ENCODE measurements at places on chromosomes 1 and 21.

DNA sequence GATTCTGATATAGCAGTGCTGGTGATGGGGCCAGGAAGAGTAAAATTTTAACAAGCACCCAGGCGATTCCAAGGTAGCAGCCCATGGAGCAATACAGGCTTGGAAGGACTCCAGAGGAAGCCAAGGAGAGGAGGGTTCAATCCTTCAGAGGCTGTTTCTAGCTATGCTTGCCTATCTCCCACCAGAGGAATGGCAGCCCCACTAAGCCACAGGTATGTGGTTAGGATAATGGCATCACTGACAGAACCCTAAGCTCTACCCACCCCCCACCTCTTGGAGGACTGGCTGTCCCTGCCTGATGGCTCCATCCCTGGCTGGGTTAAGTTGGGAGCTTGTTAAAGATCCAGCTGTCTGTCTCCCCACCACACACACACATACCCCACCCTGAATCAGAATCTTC, 19.3 kb upstream of the PTAFR start:
- DNase-seq: no peak

DNA sequence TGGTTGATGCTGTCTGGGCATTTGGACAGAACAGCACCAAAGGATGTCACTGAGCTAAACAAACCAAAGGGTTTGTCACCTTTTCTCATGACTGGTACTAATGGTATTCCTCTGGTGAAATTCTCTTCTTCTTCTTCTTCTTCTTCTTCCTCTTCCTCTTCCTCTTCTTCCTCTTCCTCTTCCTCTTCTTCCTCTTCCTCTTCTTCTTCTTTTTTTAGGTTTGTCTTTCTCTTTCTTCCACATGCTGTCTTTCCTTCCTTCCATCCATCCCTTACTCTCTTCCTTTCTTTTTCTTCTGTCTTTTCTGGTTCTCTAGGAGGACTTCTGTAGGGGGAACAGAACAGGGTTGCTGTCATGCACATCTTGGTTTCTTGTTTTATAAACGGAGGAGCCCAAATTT, 9.3 kb upstream of the IGFN1 start:
- DNase-seq: no peak

GRCh38 chr1:180954005-180954800, 41.5 kb downstream of the KIAA1614 start:
- DNase-seq: peak; percentile 79

GRCh38 chr1:113388621-113389358, 1.5 kb upstream of the MAGI3 start:
- DNase-seq: no peak

DNA sequence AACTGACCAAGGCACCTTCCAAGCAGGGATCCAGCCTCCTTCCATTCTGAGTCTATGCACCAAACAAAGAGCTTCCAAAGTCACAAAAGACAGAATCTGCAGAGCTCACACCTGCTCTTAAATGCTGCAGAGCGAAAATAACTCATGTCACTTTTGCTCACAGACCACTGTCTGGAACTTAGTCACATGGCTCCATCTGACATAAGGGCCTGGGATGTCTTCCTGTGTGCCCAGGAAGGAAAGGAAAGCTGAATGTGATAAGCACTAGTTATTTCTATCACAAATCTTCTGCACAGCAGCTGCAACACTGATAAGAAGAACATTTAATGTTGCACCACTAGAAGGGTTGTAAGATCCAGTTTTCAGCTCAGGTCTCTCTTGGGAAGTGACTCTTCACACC, 39.5 kb upstream of the SGIP1 start:
- no peak for DNase-seq

All from germinal center (tissue), 1 donor.